ENCODE measurements at places on chromosomes 12 and 14. TPM values are rescaled to one million over a fixed set of nuclear protein-coding genes. Genes with fewer than 3 reads are reported as not detected.

The MAP3K9 gene
- 9.8 TPM for total RNA-seq

The AGAP2 gene
- total RNA-seq, result 22.2 TPM

The LRRC43 gene
- 0.39 TPM for total RNA-seq

The PRIMA1 gene
- not detected for total RNA-seq

The PRICKLE1 gene
- total RNA-seq, result 0.22 TPM

The FKBP4 gene
- 31.1 TPM for total RNA-seq

The EIF2B1 gene
- 35.9 TPM for total RNA-seq

The BHLHE41 gene
- total RNA-seq, result not detected

The CD163L1 gene
- not detected for total RNA-seq

The ZC2HC1C gene
- not detected for total RNA-seq

The ASCL1 gene
- not detected for total RNA-seq

The ADCY4 gene
- total RNA-seq, result 7.9 TPM

The MYG1 gene
- total RNA-seq, result 31.4 TPM

The ZNF10 gene
- total RNA-seq, result 63.5 TPM

The RND1 gene
- 12.9 TPM for total RNA-seq

The COCH gene
- not detected for total RNA-seq

The KLHDC1 gene
- total RNA-seq, result 11.0 TPM

The NINJ2 gene
- total RNA-seq, result 1.2 TPM

The PGAM5 gene
- total RNA-seq, result 15.7 TPM

The GCH1 gene
- total RNA-seq, result 30.5 TPM

The CLEC4D gene
- not detected for total RNA-seq

The FAM181A gene
- total RNA-seq, result not detected

The CLEC9A gene
- not detected for total RNA-seq

The NDUFB1 gene
- total RNA-seq, result 38.5 TPM

The CDKN3 gene
- total RNA-seq, result 0.56 TPM

The ESPL1 gene
- 0.56 TPM for total RNA-seq

The VRTN gene
- total RNA-seq, result not detected

The LUM gene
- total RNA-seq, result not detected

The ACVRL1 gene
- total RNA-seq, result not detected

The IL26 gene
- not detected for total RNA-seq

The SPX gene
- not detected for total RNA-seq

The OR4K17 gene
- total RNA-seq, result not detected

The DIABLO gene
- total RNA-seq, result 104 TPM

The POTEG gene
- total RNA-seq, result not detected

The SOAT2 gene
- 2.5 TPM for total RNA-seq
